ENCODE measurements at places on chromosomes 3 and 15.

DNA sequence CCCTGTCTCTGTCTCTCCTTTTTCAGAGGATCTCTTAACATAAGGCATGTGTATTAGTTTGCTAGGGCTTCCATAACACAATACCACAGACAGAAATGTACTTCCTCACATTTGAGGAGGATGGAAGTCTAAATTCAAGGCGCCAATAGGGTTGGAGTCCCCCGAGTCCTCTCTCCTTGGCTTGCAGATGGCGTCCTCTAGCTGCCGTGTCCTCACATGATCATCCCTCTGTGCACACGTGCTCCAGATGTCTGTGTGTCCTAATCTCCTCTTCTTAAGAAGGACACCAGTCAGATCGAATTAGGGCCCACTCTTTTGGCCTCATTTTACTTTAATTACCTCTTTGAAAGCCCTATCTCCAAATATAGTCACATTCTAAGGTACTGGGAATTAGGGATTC lies 23.0 kb upstream of the BFSP2 start:
- no peak for DNase-seq

GRCh38 chr15:78088773-78089080 lies 3.6 kb upstream of the SH2D7 start:
- no peak for DNase-seq

GRCh38 chr3:143479727-143480126 lies 360.2 kb downstream of the CHST2 start:
- DNase-seq: no peak

DNA sequence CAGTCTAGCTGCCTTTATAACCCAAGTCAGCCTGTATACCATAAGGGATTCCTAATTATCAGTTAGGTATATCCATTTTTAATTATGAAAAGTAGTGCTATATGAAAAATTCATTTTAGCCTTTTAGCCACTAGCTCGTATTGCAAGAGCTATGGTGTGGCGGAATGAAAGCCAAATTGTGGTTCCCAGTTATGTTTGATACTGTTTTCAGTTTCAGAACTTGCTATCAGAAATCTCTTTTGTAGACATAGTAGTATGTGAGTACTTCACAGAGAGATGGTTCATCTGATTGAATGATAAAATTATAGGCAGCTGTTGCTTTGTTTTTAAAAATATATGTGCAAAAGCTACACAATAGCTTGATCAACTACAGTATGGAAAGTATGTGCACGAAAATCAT lies 134.6 kb downstream of the SLC25A26 start:
- DNase-seq: no peak

- DNase-seq: no peak
Measured at GRCh38 chr3:25661694-25662437, 2.8 kb downstream of the TOP2B start.

DNA sequence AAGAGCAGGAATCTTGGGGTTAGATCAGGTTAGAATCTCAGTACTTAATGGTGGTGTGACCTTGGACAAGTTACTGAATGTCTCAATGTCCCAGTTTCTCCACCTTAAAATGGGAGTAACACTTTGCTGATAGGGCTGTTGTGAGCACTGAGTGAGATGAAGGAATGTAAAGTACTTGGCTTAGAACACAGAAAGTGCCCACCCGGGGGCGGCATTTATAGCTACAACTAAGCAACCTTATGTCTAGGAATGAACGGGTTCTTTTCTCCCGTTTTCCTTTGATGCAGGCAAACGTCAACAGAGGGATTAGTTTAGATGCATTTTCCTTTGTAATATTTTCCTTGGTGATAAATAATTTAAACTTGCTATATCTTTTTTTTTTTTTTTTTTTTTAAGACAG lies 176.6 kb downstream of the USP13 start:
- no peak for DNase-seq

- no peak for DNase-seq
Measured at GRCh38 chr15:77836121-77836692, 203.5 kb upstream of the LINGO1 start.
